ENCODE measurements at places on chromosomes 2 and 18.

GRCh38 chr2:165697748-165698443 is 96.2 kb downstream of the GALNT3 start:
- no peak for DNase-seq

DNA sequence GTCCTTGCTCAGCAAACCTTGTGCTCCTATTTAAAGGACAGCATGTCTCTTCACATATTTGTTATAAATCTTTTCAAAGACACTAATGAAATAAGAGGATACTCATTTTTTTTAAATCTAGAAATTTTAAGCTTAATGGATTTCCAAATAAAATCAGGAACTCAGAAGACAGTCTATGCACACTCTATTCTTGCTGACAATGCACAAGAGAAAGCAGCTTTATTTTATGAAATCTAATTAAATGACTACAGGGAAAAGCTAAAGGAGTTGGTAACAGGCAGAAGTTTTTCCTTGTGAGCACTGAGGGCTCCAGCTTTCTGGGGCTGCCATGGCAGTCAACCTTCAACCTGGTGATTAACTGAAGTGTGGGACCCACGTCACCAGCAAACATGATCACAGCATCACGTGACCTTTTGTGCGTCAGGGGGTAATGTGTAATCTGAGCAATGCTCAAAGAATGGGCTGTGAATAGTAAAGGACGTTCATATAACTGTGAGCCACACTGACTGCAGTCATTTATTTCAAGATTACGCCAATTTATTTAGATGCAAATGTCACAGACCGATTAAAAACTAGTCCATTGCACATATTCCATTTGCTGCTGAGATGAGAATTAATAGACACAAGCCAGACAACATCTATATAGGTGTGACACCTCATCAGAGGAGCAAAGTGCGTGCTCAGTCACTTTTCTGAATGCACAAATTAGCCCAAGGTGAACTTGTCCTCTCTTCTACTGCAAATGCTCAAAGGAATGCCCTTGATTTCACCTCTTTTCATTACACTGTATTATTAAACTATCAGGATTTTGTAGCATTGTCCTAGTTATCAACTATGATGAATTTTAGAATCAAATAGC is 11.6 kb upstream of the DNER start:
- no peak for DNase-seq

DNA sequence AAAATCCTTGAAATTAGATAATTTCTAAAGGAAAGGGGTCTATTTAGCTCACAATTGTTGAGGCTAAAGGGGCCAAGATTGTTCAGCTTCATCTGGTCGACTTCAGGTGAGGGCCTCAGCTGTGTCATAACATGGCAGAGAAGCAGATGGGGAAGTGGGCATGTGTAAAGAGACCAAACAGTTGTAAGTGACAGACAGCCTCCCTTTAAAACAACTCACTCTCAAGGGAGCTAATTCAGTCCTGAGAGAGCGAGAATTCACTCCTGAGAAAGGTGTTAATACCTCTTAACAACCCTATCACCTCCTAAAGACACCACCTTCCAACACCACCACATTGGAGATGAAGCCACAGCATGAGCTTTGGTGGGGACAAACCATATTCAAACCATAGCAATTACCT is 62.4 kb downstream of the KCMF1 start:
- no peak for DNase-seq

- no peak for DNase-seq
Observed at GRCh38 chr2:214874694-214875093, 65.2 kb upstream of the BARD1 start.

- no peak for DNase-seq
Observed at GRCh38 chr18:46152808-46153617, 48.8 kb downstream of the HAUS1 start.

GRCh38 chr18:44818668-44819403 is 138.1 kb downstream of the SETBP1 start:
- no peak for DNase-seq

DNA sequence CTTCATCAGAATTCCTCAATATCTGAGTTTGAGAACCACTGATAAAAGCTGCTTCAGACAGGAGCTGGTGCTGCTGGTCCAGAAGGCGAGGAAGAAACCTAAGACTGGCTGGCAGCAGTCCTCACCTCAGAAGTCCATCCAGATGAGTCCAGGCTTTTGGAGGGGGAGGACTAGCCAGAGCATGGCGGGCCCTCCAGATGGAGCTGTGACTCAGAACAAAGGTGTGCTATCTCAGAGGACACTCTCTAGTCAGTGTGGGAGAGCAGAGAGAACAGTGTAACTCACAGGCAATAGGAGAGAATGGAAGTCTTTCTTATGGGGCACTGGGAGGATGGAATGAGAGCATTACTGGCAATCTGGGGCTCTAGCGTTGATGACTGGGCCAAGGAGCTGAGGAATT is 191.4 kb downstream of the NYAP2 start:
- DNase-seq = no peak

- DNase-seq = no peak
Observed at GRCh38 chr18:1668279-1668678, 763.6 kb downstream of the ADCYAP1 start.

DNA sequence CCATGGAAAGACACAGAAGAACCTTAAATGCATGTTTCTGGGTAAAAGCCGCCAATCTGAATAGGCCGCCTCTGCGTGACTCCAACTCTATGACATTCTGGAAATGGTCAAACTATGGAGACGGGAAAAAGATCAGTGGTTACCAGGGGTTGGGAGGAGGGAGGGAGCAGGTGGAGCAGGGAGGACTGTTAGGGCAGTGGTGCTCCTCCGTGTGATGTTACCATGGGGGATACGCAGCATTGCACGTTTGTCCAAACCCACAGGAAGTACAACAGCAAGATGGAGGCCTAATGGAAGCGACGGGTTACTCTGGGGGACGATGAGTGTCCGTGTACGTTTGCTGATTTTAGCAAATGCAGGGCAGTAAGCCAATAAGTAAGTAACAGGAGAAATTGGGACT is 17.2 kb downstream of the TMEM18 start:
- DNase-seq = no peak

- DNase-seq = no peak
Observed at GRCh38 chr2:53130441-53130943, 637.1 kb upstream of the CHAC2 start.

- no peak for DNase-seq
Observed at GRCh38 chr18:37383036-37383785, 182.4 kb downstream of the CELF4 start.

DNA sequence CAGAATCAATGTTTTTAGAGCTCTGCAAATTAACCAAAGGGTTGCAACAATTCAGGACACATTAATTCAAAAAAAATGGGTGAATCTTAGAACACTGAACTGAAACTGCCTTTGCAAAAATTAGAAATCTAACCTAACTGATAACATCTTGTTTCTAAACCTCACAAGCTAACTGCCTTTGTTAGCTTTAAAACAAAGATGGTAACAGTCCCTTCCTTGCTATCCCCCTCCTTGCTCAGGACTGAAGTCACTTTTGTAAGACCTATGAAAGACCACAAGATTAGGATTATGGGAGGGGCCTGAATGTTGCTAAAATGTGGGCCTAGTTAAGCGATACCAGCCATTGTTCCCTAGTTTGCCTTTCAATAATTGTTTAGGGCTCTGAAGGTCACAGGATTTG is 44.9 kb upstream of the LONRF2 start:
- no peak for DNase-seq

GRCh38 chr2:156017341-156017885 is 315.1 kb downstream of the NR4A2 start:
- DNase-seq = no peak

DNA sequence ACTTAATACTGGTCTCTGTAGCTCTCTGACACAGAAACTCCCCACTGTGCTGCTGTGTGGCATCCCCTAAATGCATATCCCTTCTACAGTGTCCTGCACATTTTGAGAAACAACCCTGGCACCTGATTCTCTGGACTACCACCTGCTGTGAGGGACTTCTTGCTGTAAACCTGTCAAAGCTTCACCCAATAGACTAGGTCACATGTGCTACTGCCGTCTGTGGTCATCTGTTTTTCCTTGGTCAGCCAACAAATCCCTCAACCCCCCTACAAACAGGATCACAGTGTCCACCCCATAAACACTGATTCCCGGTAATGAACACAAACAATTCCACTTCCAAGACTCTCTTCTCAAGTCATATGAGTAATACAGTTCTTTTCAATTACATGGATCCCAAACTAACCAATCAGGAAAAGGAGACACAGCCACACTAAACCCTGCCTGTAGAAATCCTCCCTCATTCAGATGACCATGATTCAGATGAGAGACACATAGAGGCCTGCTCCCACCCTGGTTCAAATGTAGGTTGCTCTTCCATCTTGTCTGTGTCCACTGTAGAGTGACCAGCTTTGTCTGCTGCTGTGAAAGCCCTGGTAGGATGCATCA is 1157.4 kb downstream of the RPIA start:
- no peak for DNase-seq

DNA sequence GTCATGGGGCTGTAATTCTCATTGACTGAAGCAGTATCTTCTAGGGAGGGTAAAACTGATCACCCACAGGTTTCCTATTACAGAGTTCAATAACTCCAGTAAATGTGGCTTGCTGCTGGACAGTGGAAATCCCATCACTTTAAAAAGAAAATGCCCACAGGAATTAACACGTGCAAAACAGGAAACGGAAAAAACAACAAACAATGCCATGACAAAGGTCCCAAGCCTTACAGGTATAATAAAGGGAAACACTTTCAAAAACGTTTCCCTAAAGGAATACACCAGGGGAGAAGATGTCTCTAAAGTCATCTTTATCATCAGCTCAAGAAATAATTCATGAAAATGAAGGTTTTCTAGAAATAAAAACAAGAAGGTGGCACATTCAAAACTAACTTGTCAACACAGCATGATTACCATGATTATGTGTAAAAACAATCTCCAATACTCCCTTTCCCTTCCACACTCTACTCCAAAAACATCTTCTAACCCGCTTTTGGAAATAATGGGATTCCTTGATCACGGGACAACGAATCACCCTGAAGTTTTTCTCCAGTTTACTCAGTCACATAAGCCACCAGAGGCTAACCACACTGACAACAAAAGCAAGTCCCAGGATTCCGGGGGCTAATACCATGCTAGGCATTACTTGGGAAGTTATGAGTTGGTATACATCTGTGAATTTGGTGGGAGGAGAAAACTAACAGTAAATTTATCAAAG is 167.9 kb downstream of the TCF4 start:
- no peak for DNase-seq

- DNase-seq = no peak
Observed at GRCh38 chr2:110881908-110882307, 149.5 kb downstream of the ACOXL start.

- no peak for DNase-seq
Observed at GRCh38 chr2:15298770-15299169, 262.4 kb downstream of the NBAS start.

GRCh38 chr2:217833439-217833838 is 169.4 kb downstream of the TNS1 start:
- DNase-seq = no peak

DNA sequence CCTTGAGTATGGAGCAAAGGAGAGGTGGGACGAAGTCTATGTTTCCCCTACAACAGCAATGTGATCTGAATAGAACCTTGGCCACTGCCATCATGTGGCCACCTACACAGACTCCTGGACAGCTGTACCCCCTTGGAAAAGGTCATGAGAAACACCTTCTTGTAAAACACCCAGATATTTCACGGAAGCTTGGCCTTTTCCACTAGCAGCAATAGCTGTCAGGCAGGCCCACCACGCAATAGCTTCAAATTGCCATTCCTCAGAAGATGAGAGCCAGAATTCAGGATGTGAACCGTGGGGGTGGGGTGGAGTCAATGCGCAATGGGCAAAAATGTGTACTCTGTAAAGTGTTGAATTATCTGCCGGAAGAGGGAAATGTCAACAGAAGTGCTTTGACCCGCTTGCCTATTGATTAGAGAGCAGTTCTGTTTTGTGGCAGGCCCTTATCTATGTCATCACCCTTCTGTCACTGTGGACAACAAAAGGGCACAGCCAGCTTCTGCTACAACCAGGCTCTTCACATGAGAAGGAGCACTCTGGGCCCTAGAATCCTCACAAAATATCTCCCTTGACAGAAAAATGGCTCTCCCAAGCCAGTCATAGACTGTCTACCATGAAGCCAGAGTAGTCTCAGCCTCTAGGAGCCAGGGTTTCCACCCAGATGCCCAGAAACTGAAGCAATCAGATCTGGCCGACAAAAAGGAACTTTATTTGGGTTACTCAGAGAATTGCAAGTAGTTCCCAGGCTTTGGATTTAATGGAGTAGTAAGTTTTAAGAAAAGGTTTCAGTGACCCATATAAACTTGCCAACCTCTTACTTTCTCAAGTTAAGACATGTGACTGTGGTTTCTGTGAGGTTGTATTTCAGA is 9.5 kb downstream of the INPP1 start:
- DNase-seq = no peak

- no peak for DNase-seq
Observed at GRCh38 chr2:6855860-6856547, 9.7 kb downstream of the CMPK2 start.

DNA sequence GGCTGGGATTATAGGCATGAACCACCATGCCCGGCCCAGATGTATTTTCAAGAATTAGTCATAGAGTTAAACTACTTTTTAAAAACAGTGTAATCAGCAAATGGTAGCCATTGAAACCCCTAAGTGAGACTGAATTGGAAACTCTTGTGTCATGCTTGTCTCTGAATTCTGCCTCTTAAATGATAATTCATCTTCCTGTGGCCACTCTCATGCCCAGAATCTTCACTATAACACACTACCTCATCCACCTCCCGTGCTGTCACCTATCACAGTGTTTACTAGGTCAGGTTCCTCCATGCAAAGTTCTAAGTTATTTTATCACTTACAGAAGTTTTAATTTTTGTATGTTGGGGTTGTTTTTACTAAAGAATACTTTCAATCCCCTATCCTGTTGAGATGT is 197.5 kb downstream of the PHLPP1 start:
- no peak for DNase-seq

DNA sequence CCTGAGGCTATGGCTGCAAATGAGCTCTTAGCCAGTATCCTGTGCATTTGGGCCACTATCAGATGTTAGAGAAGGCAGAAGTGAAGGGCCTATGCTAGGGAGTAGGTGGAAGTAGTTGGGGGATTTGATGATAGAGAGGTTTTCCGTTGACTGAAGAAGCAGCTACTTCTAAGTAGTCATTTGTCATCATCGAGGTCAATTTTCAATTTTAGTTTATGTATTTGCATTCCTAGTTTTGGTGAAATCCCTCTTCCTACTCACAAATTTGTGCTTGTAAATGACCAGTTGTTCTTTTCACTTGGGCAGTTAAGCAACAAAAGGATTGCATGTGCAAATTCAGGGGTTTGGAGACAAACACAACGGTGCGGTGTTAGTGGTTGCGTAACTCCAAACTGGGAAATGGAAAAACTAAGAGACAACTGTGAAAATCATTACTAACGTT is 48.5 kb upstream of the PELI1 start:
- no peak for DNase-seq

GRCh38 chr2:159716857-159717256 is 4.6 kb downstream of the MARCHF7 start:
- no peak for DNase-seq
